ENCODE measurements at places on chromosomes 12 and 14.

GRCh38 chr12:13171921-13172859 lies 24.3 kb upstream of the EMP1 start:
- no peaks in the 10 kb centered on the region for H3K36me3 ChIP-seq
- no peak overlapping the region for H3K27ac ChIP-seq
- no peak overlapping the region for H3K4me3 ChIP-seq
- no peaks in the 10 kb centered on the region for H3K4me1 ChIP-seq
- no peaks in the 10 kb centered on the region for H3K27me3 ChIP-seq

DNA sequence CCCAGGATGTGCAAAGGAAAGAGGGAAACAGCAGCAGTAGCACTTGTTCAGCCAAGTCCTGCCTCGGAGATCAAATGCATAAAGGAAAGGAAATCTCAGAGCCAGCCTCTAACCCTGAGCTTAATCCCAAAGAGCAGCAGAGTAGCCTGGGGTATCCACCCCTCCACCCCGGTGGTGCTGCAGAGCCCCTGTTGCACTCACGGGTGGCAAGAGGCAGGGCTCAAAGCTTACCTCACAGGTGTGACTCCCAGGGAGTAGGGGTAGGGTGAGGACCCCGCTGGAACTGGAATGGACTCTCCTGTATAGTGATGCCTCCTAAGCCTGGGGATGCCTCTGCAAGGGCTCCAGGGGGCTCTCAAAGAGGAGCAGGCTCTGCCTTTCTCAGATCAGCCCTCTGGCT lies 211.1 kb downstream of the CACNA1C start:
- no peaks in the 10 kb centered on the region for H3K27me3 ChIP-seq
- no peaks in the 10 kb centered on the region for H3K36me3 ChIP-seq
- no peaks in the 10 kb centered on the region for H3K4me1 ChIP-seq
- no peak for DNase-seq
- H3K4me3 ChIP-seq = no peak overlapping the region
- no peak overlapping the region for H3K27ac ChIP-seq

DNA sequence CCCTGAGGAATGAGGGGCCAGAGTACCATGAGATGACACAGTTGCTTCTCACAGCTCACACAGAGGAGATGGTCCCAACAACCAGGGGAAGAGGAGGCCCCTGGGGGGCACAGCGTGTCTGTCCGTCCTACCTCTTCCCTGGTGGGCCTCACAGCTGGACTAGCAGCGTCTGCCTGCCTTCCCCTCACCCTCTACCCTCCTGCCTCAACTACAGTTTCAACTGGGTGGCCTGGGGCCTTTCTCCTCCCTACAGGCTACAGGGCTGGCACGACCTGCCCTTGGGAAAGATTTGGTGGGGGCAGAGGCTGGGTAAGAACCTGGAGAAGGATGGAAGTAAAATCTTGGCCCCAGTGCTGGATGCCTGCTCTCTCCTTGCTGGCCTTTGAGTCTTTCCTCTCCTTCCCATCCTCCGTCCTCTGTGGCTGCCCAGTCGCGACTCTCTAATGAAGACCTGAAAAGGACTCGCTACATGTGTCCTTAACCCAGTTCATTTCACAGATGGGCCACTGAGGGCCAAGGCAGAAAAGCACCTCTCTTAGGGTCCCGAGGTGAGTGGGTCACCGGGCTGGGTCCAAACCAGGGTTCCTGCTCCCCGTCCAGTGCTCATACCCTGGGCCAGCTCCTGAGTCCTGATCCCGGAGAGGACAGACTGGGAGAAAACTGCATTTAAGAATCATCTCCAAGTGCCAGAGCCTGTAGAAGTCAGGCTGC lies 232.5 kb downstream of the BCL11B start:
- no peaks in the 10 kb centered on the region for H3K36me3 ChIP-seq
- DNase-seq = no peak
- H3K4me1 ChIP-seq = peaks cover 6% of the 10 kb centered on the region
- H3K4me3 ChIP-seq = no peak overlapping the region

GRCh38 chr14:75053396-75054291 lies 2.4 kb upstream of the MLH3 start:
- peaks cover 8% of the 10 kb centered on the region for H3K4me1 ChIP-seq
- no peaks in the 10 kb centered on the region for H3K27me3 ChIP-seq
- DNase-seq = no peak
- H3K36me3 ChIP-seq = no peaks in the 10 kb centered on the region

- no peaks in the 10 kb centered on the region for H3K36me3 ChIP-seq
- no peak for DNase-seq
- H3K27me3 ChIP-seq = no peaks in the 10 kb centered on the region
- H3K4me3 ChIP-seq = no peak overlapping the region
- H3K27ac ChIP-seq = no peak overlapping the region
- no peaks in the 10 kb centered on the region for H3K4me1 ChIP-seq
Measured at GRCh38 chr12:29234965-29235626, 86.0 kb downstream of the FAR2 start.

- peaks cover 4% of the 10 kb centered on the region for H3K27me3 ChIP-seq
- DNase-seq = no peak
- H3K27ac ChIP-seq = no peak overlapping the region
- H3K36me3 ChIP-seq = no peaks in the 10 kb centered on the region
Measured at GRCh38 chr12:132214891-132215290, 70.6 kb downstream of the NOC4L start.

DNA sequence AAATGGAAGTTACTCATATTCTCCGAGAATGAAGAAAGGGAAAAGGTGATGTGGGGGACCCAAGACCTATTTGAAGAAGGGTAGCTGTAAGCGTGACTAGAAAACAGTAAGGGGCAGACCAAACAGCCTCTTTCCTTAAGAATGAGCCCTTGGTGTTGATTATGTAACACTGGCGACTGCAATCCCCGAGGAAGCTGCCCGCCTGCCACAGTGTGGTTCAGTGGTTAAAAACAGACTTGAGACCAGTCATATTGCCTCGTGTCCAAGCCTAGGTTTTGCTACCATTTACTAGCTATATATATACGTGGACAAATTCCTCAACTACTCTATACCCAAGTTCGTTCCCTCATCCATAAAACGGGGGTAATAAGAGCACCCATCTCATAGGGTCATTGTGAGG lies 49.1 kb downstream of the SSPN start:
- H3K4me3 ChIP-seq = no peak overlapping the region
- H3K4me1 ChIP-seq = no peaks in the 10 kb centered on the region
- no peaks in the 10 kb centered on the region for H3K27me3 ChIP-seq
- no peaks in the 10 kb centered on the region for H3K36me3 ChIP-seq
- no peak for DNase-seq

DNA sequence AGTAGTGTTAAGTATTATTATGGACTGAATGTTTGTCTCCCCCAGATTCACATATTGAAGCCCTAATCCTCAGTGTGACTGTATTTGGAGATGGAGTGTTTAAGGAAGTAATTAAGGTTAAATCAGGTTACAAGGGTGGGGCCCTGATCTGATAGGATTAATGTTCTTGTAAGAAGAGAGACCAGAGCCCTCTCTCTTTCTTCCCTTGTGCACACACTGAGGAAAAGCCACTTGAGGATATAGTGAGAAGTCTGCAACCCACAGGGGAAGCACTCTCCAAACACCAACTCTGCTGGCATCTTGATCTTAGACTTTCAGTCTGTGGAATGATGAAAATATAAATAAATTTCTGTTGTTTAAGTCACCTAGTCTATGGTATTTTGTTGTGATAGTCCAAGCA lies 2.2 kb upstream of the KLRG1 start:
- H3K4me1 ChIP-seq = peaks cover 38% of the 10 kb centered on the region
- H3K27ac ChIP-seq = peak overlapping the region; percentile 92
- no peaks in the 10 kb centered on the region for H3K27me3 ChIP-seq

DNA sequence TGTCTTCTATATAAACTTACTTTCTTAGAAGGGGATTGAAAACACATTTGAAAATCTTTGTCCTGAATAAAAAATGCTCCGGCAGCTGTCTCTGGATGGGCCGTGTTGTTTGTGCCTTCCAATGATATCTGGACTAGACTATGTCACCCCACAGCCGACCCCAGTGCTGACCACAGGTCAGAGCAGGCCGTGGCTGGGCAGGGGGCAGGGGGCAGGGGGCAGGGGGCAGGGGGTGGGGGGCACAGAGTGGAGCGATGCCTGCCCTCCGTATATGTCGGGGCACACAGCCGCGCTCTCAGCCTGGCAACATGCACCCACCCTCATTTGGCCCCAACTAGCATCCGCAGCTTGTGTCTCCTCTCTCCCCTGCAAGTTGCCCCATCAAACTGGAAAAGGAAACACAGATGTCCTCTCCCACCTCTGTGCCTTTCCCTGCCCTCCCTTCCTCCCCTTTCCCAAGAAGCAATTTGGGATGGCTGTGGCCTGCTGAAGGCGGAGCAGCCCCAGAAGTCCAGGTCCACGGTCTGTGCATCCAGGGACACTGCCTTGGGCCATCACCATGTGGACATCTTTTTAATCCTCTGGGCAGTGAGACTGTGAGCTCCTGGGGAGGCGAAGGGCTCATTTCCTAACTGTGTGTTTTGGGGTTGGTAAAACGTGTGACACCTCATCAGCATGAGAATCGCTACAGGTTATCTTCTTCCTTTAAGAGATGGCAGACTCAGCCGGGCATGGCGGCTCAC lies 295.7 kb upstream of the RTL1 start:
- H3K27me3 ChIP-seq = no peaks in the 10 kb centered on the region
- H3K4me1 ChIP-seq = no peaks in the 10 kb centered on the region
- H3K4me3 ChIP-seq = no peak overlapping the region
- peak; percentile 3 for DNase-seq
- H3K36me3 ChIP-seq = no peaks in the 10 kb centered on the region

- H3K4me3 ChIP-seq = no peak overlapping the region
- no peaks in the 10 kb centered on the region for H3K36me3 ChIP-seq
- no peak for DNase-seq
- peaks cover 7% of the 10 kb centered on the region for H3K4me1 ChIP-seq
Measured at GRCh38 chr12:24806386-24806785, 142.5 kb downstream of the BCAT1 start.

GRCh38 chr12:25615119-25615518 lies 62.0 kb upstream of the LMNTD1 start:
- no peaks in the 10 kb centered on the region for H3K36me3 ChIP-seq
- no peak for DNase-seq
- H3K4me1 ChIP-seq = no peaks in the 10 kb centered on the region
- H3K27me3 ChIP-seq = no peaks in the 10 kb centered on the region

GRCh38 chr14:100979780-100980179 lies 76.3 kb upstream of the RTL1 start:
- DNase-seq = no peak
- no peaks in the 10 kb centered on the region for H3K27me3 ChIP-seq
- no peak overlapping the region for H3K27ac ChIP-seq
- H3K36me3 ChIP-seq = no peaks in the 10 kb centered on the region
- H3K4me1 ChIP-seq = no peaks in the 10 kb centered on the region

- H3K4me3 ChIP-seq = no peak overlapping the region
- H3K27me3 ChIP-seq = peaks cover 13% of the 10 kb centered on the region
- peaks cover 4% of the 10 kb centered on the region for H3K4me1 ChIP-seq
- peaks cover 9% of the 10 kb centered on the region for H3K36me3 ChIP-seq
- H3K27ac ChIP-seq = no peak overlapping the region
Measured at GRCh38 chr14:73231981-73232851, 5.1 kb upstream of the PAPLN start.

- DNase-seq = no peak
- H3K36me3 ChIP-seq = no peaks in the 10 kb centered on the region
- no peak overlapping the region for H3K4me3 ChIP-seq
- H3K4me1 ChIP-seq = no peaks in the 10 kb centered on the region
- H3K27ac ChIP-seq = no peak overlapping the region
Measured at GRCh38 chr12:15856097-15856982, 25.8 kb upstream of the STRAP start.

GRCh38 chr12:110171186-110171538 lies 47.0 kb downstream of the IFT81 start:
- no peak overlapping the region for H3K27ac ChIP-seq
- H3K27me3 ChIP-seq = no peaks in the 10 kb centered on the region
- DNase-seq = no peak
- no peaks in the 10 kb centered on the region for H3K36me3 ChIP-seq
- no peaks in the 10 kb centered on the region for H3K4me1 ChIP-seq

DNA sequence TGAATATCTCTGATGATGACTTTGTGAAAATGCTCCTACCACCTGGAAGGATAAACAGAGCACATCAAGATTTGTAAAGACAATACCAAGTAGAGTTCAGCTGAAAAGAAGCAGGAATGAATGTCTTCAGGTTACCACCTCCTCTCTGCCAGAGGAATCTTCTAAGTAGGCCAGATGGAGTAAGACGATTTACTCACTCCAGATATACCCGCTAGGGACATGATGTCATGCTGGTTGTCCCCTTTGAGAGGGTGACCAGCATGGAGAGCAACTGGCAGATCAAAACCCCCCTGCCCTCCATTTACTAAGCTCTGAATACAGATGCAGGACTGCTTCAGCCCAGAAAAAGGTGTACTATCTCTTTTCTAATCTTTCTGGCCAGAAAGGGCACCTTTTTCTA lies 39.3 kb upstream of the HSPB8 start:
- H3K36me3 ChIP-seq = no peaks in the 10 kb centered on the region
- H3K27ac ChIP-seq = no peak overlapping the region
- H3K4me1 ChIP-seq = no peaks in the 10 kb centered on the region
- H3K4me3 ChIP-seq = no peak overlapping the region
- no peaks in the 10 kb centered on the region for H3K27me3 ChIP-seq

GRCh38 chr12:102095677-102096263 lies 24.1 kb downstream of the NUP37 start:
- peaks cover 30% of the 10 kb centered on the region for H3K36me3 ChIP-seq
- no peaks in the 10 kb centered on the region for H3K4me1 ChIP-seq
- no peak for DNase-seq
- no peaks in the 10 kb centered on the region for H3K27me3 ChIP-seq
- no peak overlapping the region for H3K27ac ChIP-seq

GRCh38 chr12:102509123-102509626 lies 28.8 kb upstream of the IGF1 start:
- no peaks in the 10 kb centered on the region for H3K27me3 ChIP-seq
- H3K36me3 ChIP-seq = no peaks in the 10 kb centered on the region
- H3K4me1 ChIP-seq = no peaks in the 10 kb centered on the region
- no peak for DNase-seq

GRCh38 chr12:117109943-117110635 lies 10.9 kb upstream of the TESC start:
- DNase-seq = no peak
- H3K4me3 ChIP-seq = no peak overlapping the region
- peaks cover 14% of the 10 kb centered on the region for H3K4me1 ChIP-seq
- no peak overlapping the region for H3K27ac ChIP-seq

All from natural killer cell (primary cell).